ENCODE measurements at places on chromosomes 1 and 21.
A peak's percentile ranks its signal among the peaks of the same experiment; 100 is the strongest.

DNA sequence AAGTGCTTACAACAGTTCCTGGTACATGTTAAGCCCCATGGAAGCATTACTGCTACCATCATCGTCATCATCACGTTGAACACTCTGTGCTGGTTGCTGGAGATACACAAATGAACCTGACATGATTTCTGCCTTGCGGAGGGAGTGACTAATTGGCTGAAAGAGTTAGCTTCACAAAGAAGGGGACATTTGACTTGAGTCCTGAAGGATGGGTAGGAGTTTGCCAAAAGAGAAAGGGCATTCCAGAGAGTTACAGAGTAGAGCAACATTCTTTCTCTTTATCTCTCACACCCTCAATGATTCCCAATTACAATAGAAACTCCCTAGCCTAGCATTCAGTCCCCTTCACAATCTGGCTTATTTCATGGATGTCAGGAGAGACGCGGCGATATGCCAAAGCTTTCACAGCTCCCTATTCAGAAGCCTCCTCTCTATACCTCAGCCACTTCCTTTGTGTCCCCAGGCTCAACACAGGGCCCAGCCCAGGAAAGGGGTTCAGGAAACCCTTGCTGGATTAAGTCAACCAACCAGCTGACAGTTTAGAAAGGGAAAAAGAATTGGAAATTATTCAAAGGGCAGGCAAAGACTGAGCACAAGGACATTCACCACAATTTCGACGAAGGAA lies 38.0 kb downstream of the SLC1A7 start:
- no peak for DNase-seq

- DNase-seq, result no peak
Measured at GRCh38 chr1:96059736-96060135, 661.8 kb upstream of the PTBP2 start.

DNA sequence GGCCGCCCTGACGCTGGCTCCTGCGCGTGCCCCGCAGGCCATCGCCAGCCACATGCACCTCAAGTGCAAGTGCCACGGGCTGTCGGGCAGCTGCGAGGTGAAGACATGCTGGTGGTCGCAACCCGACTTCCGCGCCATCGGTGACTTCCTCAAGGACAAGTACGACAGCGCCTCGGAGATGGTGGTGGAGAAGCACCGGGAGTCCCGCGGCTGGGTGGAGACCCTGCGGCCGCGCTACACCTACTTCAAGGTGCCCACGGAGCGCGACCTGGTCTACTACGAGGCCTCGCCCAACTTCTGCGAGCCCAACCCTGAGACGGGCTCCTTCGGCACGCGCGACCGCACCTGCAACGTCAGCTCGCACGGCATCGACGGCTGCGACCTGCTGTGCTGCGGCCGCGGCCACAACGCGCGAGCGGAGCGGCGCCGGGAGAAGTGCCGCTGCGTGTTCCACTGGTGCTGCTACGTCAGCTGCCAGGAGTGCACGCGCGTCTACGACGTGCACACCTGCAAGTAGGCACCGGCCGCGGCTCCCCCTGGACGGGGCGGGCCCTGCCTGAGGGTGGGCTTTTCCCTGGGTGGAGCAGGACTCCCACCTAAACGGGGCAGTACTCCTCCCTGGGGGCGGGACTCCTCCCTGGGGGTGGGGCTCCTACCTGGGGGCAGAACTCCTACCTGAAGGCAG lies 23.4 kb upstream of the ARF1 start:
- no peak for DNase-seq

DNA sequence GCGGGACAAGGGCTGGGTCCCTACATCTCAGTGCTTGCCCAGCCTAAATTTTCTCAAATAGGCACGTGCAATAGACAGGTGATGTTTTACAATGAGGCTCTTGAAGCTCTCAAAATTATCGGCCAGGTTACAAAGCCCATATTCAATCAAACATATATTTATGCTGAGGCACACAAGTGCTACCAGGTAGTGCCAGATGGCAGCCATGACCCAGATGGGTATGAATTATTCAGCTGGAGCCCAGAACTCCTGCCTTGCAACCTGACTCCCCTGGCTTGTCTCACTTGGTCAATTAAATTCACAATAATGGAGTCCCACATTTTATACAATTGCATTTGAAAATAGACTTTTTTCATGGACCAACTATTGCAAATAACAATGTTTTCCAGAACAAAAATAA lies 12.3 kb upstream of the ADAM30 start:
- no peak for DNase-seq

DNA sequence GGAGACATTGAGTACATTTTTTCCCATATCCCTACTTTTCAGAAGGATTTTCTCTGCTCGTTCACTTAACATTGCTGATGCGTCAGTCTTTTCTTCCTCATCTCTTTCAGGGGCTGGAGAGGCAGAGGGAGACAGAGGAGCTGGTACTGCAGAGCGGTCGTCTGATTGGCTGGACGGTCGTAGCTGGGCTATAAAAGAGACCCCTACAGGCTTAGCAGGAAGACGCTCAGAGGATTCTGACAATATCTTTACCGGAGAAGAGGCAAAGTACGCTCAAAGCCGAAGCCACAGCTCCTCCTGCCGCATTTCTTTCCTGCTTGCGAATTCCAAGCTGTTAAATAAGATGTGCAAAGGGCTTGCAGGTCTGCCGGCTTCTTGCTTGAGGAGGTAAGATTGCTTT lies at the start of gene RGS4:
RGS4 (plus strand) TSS at position 220 of the 400 bp plus-strand sequence; CDS start at position 344, 124 bp downstream.
- no peak for DNase-seq

DNA sequence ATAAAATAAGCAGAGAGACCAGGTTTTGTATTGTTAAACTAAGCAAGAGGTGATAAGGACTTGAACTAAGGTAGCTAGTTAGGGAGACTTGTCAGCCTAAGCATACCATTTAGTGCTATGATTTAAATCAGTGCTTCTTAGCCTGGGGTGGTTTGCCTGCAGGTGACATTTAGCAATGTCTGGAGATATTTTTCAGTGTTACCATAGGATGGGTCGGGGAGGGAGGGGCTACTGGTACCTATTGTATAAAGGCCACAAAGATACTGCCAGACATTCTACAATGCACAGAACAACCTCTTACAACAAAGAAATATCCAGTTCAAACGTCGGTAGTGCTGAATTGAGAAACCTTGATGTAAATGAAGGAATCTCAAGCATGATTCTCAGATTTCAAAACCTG lies 3.3 kb downstream of the ATP5PB start:
- DNase-seq, result no peak

- no peak for DNase-seq
Measured at GRCh38 chr1:19006837-19007271, 50.4 kb upstream of the IFFO2 start.

DNA sequence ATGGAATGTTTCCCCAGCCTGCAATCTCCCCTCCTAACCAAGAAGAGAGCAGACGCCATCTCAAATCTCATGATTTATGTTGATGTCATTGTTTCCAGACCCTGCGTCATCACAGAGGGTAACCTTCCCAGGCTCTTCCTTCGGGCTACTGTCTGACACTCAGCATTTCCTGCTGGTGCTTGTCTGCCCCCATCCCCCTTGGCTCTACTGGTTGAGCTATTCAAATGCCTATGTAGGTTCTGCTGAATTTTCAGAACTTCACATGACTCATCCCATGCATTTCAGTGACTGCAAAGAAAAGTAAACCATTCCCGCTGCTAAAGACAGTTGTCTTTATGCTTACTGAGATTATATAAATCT lies 24.8 kb upstream of the ITPKB start:
- peak; percentile 91 for DNase-seq

DNA sequence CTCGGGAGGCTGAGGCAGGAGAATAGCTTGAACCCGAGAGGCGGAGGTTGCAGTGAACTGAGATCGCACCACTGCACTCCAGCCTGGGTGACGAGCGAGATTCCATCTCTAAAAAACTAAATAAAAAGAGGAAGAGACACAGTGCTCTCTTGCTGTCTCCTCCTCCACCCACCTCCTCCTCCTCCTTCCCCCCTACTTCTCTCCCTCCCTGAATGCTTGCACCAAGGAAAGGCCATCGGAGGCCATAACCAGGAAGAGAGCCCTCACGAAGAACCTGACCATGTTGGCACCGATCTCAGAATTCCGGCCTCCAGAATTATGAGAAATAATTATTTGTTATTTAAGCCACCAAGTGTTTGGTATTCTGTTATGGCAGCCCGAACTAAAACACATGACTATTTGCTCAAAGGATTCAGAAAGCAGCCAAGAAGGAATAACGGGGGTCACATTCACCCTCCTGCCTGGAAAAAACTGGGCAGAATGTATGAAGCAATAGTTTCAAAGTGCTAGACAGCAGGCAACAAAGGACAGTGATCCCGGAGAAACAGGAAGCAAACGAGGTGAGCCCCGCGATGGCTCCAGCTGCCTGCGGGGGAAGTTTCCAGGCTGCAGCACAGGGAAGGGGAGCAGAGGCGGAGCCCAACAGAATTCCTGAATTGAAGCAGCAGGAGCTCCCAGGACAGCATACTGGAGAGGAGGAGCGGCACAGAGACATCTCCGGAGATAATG lies 35.8 kb downstream of the LDLRAD1 start:
- no peak for DNase-seq

GRCh38 chr1:172917972-172918371 lies 132.8 kb downstream of the TNFSF18 start:
- DNase-seq, result peak; percentile 71

GRCh38 chr1:6634371-6635052 lies 9.8 kb downstream of the THAP3 start:
- DNase-seq, result no peak

GRCh38 chr1:91224878-91225277 lies 179.8 kb downstream of the HFM1 start:
- no peak for DNase-seq

DNA sequence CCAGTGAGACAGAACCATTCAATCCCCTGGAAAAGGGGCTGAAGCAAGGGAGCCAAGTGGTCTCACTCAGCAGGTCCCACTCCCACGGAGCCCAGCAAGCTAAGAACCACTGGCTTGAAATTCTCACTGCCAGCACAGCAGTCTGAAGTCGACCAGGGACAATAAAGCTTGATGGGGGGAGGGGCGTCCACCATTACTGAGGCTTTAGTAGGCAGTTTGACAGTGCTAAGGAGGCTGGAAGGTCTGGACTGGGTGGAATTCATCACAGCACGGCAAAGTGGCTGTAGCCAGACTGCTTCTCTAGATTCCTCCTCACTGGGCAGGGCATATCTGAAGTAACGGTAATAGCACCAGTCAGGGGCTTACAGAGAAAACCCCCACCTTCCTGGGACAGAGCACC lies 105.4 kb upstream of the GORAB start:
- no peak for DNase-seq

GRCh38 chr1:192453360-192453992 lies 122.1 kb upstream of the RGS1 start:
- no peak for DNase-seq

DNA sequence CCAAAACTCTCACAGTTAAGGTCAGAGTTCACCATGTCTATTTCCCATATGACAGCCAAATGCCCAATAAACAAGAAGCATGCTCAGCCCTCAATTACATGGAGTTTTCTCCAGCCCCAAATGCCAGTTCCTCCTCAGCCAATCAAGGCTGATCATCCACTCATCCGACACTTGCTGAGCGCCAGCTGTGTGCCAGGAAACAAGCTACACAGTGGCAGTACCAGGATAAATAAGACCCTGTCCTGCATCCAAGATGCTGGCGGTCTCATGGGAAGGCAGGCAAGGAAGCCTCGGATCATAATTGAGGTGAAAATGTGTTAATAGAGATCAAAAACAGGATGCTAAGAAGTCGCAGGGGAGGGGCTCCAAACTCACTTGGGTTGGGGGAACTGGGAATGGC lies 7.7 kb downstream of the ZBTB17 start:
- no peak for DNase-seq

- DNase-seq, result no peak
Measured at GRCh38 chr21:32728848-32729247, 1.0 kb upstream of the SYNJ1 start.

All from keratinocyte (primary cell).